ENCODE measurements at places on chromosomes 7 and 10. TPM values are rescaled to one million over a fixed set of nuclear protein-coding genes. Genes with fewer than 3 reads are reported as not detected.
A peak's percentile ranks its signal among the peaks of the same experiment; 100 is the strongest.

The PRSS37 gene
- 0.45 TPM for polyA plus RNA-seq

The TEX36 gene
- not detected for polyA plus RNA-seq

The ANLN gene
- 12.5 TPM for polyA plus RNA-seq

The RAPGEF5 gene
- polyA plus RNA-seq, result 21.2 TPM

The GJD4 gene
- 0.19 TPM for polyA plus RNA-seq

The MYO1G gene
- 0.56 TPM for polyA plus RNA-seq

The STAM gene
- polyA plus RNA-seq, result 36.6 TPM

The SEMA3D gene
- 13.2 TPM for polyA plus RNA-seq

The ST7 gene
- polyA plus RNA-seq, result 30.4 TPM

DNA sequence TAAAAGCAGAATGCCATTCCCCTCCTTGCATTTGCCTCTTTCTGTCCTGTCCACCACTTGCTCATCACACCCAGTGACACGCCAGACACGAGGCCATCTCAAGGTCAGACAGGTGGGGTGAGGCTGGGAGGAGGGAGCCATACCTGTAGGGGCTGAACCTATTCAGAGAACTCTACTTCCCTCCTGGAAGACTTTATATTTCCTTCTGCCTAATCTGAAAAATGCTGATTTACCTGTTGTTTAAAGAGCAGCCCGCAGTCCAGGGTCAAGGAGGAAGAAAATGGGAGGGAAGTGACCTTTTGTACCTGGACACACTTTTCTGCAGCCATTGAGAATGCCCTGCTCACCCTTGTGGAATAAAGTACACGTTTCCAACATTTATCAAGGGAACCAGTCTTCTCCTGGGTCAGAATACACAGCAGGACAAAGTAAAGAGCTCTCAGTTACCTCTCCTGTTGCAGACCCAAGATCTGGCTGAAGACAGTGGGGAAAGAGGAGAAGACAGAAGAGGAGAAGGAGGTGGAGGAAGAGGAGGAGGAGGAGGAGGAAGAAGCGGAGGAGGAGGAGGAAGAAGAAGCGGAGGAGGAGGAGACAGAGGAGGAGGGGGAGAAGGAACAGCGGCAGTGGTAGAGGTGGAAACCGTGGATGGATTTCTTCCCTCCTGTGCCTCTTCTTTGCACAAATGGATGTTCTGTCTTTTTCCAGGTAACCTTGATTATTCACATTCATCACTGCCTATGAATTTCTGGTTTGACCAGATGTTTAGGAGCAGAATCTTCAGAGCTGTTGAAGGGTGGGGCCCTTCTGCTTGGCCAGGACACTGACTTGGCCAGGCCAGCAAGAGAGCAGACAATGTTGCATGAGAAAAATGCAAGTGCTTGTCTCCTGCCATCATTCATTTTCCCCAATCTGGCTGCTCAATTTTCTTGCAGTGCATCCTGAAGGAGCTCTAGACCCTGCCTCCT lies 1.2 kb upstream of the BLNK start:
- no peaks in the 10 kb centered on the region for H3K27me3 ChIP-seq
- peaks cover 2% of the 10 kb centered on the region for H3K4me1 ChIP-seq
- no peak overlapping the region for H3K27ac ChIP-seq
- no peaks in the 10 kb centered on the region for H3K36me3 ChIP-seq
- no peak for DNase-seq

GRCh38 chr7:41114691-41115090 lies 588.2 kb downstream of the INHBA start:
- no peaks in the 10 kb centered on the region for H3K36me3 ChIP-seq
- no peak overlapping the region for H3K27ac ChIP-seq

- H3K4me3 ChIP-seq, result no peak overlapping the region
- no peaks in the 10 kb centered on the region for H3K27me3 ChIP-seq
- no peak for DNase-seq
- H3K4me1 ChIP-seq, result no peaks in the 10 kb centered on the region
- H3K36me3 ChIP-seq, result peaks cover 3% of the 10 kb centered on the region
- H3K27ac ChIP-seq, result no peak overlapping the region
These were observed 121.3 kb downstream of the PRKCQ start for GRCh38 chr10:6458814-6459213.

DNA sequence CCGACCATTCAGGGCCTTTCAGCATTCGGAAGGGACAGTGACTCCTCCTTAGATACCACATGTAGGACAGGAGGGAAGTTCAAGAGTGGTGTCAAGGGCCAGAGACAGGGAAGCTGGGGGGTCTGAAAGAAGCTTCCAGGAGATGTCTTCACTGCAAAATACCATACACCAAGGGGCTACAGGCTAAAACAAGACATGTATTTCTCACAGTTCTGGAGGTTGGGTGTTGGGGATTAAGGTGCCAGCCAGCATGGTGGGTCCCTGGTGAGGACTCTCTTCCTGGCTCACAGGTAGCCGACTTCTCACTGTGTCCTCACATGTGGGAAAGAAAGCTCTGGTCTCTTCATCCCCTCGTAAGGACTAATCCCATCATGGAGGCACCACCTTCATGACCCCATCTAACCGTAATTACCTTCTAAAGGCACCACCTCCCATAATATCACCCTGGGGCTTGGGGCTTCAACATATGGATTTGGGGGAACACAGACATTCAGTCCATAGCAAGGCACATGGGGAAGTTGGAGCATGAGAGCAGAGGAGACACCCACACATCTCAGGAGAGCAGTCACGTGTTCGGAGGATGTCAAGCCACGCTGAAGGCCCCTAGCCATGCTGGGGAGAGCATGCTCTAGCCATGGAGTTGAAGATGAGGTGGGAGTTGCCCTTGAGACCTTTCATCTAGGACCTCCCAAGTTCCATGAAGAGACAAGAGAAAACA lies 73.9 kb upstream of the GDF10 start:
- no peak for DNase-seq
- H3K27me3 ChIP-seq, result no peaks in the 10 kb centered on the region
- no peak overlapping the region for H3K4me3 ChIP-seq
- no peak overlapping the region for H3K27ac ChIP-seq

GRCh38 chr10:926075-926698 lies 5.3 kb downstream of the LARP4B start:
- H3K4me3 ChIP-seq, result no peak overlapping the region
- peaks cover 11% of the 10 kb centered on the region for H3K4me1 ChIP-seq
- no peaks in the 10 kb centered on the region for H3K27me3 ChIP-seq
- no peak overlapping the region for H3K27ac ChIP-seq

DNA sequence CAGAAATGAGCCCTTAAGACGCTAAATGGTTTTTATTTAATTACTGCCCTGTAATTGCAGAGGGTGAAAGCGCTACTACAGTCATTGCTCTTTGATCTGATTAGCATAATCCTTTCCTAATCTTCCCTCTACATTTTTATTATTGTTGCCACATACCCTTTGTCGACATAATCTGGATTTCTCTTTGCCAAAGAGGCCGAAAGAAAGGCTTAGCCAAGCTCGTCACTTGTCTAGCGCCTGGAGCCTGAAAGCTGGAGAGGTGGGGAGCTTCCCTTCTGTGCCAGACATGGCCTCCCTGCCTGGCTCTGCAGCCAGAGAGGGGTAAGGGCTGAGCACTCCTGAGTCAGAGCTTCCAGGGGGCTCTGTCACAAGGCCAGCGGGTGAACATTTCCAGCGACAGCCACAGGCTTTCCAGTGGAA lies 145.9 kb downstream of the PRKAG2 start:
- no peak overlapping the region for H3K27ac ChIP-seq
- no peak for DNase-seq
- H3K4me1 ChIP-seq, result peaks cover 26% of the 10 kb centered on the region
- no peaks in the 10 kb centered on the region for H3K27me3 ChIP-seq
- H3K36me3 ChIP-seq, result peaks cover 6% of the 10 kb centered on the region

DNA sequence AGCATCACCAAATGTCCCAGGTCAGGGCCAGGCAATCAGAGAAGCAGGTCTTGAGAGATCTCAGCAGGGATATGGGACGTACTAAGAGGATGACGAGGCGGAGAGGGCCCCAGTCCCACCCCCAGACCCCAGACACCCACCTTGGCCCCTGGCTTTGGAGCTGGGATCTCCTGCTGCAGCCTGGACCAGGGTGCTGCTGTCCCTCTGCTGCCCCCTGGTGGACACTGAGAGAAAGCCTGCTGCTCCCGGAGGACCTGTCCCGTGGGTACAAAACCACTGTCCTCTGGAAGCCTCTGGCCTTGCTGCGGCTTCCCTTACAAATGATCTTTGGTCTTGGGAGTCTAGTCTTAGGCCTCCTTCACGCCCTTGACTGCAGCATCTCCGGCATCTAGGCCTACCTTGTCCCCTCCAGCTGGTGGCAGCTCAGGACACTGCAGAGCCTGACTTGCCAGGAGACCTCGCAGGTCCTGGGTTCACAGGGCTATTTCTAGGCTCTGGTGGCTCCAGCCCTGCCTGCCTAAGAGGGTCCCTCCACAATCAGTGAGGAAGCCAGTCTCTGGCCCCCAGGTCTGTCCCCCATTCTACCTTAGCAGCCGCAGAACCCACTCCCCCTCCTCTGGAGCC lies 97.1 kb downstream of the RGS10 start:
- H3K4me3 ChIP-seq, result no peak overlapping the region
- peak; percentile 90 for DNase-seq
- H3K27me3 ChIP-seq, result no peaks in the 10 kb centered on the region
- peaks cover 32% of the 10 kb centered on the region for H3K4me1 ChIP-seq
- no peak overlapping the region for H3K27ac ChIP-seq

DNA sequence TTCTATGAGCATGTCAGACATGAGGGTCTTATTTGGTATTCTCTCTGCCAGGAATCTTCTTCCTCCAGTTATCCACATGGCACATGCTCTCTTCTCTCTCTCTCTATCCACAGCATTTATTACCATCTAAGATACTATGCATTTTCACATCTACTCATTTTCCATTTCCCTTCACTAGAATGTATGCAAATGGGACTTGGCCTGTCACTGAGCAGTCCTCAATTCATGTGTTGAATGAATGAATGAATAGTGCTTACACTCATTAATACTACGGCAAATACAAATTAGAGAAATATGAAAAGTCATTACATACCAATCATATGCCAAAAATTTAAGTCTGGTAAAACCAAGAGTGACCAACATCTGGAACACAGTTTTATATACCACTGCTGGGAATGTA lies 34.0 kb downstream of the COA1 start:
- no peaks in the 10 kb centered on the region for H3K36me3 ChIP-seq
- no peak overlapping the region for H3K4me3 ChIP-seq
- H3K27me3 ChIP-seq, result no peaks in the 10 kb centered on the region

DNA sequence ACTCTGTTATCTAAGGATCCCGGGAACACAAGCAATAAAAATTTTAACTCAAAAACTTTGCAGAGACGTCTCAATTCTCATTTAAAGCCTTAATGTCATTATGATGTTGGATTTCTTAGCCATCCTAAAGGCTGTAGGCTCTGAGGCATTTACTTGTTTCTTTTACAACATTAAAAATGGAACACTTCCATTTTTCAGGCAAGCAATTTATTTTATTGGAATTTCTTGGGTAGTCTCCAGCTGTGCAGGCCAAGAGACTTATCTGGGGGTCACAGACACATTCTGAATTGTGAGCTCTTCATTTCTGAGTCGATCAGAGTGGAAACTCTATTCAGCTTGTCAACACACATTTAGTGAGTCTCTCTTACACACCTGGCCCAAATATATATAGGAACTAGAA lies 48.0 kb upstream of the KIF5B start:
- H3K4me3 ChIP-seq, result no peak overlapping the region
- H3K27ac ChIP-seq, result no peak overlapping the region
- H3K27me3 ChIP-seq, result no peaks in the 10 kb centered on the region
- H3K36me3 ChIP-seq, result no peaks in the 10 kb centered on the region
- no peaks in the 10 kb centered on the region for H3K4me1 ChIP-seq

DNA sequence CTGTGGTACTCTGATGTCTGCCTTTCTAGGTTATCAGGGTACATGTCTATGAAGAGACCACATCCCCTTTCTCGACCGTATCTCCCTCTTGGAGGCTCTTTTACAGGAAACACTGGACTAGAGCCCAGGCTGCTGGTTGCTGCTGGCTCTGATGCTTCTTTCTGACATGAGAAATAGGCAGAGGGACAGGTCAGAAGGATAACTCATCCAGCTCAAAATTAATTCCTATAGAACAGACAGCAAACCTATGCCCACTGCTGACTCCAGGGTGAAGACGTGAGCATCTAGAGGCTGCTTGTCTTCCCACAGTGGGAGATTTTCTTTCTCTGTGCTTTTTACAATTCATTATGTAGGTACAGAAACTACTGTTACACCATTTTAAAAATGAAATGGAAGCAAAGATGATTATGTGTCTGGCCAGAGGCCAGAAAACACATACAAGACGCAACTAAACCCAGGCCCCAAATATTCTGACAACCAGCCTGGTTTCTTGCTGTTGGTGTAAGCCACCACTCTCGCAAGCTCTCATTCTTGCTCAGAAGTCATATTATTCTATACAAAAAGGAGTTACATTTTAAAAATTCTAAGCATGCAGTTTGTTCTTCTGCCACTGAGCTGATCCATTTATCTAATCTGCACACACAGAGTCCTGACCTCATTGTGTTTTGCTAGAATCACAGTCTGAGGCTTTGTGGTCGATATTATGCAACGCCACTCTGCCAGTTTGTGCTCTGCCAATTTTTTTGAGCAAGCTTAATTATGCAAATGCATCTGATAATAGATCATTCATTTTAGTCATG lies 424.3 kb downstream of the KIF20B start:
- H3K27ac ChIP-seq, result no peak overlapping the region
- H3K4me3 ChIP-seq, result no peak overlapping the region
- no peaks in the 10 kb centered on the region for H3K4me1 ChIP-seq

DNA sequence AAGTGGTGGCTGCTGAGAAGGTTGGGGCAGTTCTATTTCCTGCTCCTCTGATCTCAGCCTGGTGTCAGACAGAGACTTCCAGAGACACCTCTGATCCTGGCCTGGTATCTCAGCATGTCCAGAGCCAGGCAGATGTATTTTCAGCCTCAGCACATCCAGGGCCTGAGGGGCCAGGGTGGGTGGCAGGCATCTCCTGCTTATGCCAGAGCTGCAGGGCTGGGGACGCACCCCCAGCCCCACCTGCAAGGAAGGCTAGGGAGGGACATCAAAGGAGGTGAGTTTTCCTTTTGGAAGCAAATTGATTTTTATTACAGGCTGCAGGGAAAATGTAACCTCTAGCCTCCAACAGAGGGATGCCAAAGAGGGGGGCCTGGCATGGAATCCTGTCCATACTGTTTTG lies 36.7 kb downstream of the CFAP46 start:
- H3K27ac ChIP-seq, result no peak overlapping the region
- no peaks in the 10 kb centered on the region for H3K27me3 ChIP-seq

DNA sequence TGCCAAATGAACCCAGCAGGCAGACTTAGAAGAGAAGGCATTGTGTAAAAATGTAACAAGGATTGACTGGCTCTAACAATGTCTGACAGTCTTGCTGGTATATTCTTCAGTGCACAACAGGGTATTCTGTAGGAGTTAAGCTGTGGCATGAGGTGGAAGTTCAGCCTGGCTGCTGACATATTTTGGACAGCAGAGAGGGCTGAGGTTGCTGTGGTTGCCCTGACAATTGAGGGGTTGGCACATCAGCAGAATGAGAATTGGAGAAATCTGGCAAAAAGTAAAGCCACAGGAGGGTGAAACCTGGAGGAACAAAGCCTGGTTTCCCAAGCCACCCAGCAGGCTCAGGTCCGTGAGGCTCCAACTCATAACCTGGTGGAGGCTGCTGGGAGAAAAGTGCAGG lies 220.2 kb downstream of the JAZF1 start:
- no peak overlapping the region for H3K27ac ChIP-seq
- H3K4me3 ChIP-seq, result no peak overlapping the region

GRCh38 chr10:123766761-123767160 lies 100.6 kb downstream of the GPR26 start:
- no peaks in the 10 kb centered on the region for H3K4me1 ChIP-seq
- H3K36me3 ChIP-seq, result peaks cover 5% of the 10 kb centered on the region
- no peaks in the 10 kb centered on the region for H3K27me3 ChIP-seq
- no peak overlapping the region for H3K27ac ChIP-seq
- H3K4me3 ChIP-seq, result no peak overlapping the region

All from spinal cord (tissue), 10 donors.